GM13976 (cell line): ENCODE measurements at places on chromosomes 5 and 9.

DNA sequence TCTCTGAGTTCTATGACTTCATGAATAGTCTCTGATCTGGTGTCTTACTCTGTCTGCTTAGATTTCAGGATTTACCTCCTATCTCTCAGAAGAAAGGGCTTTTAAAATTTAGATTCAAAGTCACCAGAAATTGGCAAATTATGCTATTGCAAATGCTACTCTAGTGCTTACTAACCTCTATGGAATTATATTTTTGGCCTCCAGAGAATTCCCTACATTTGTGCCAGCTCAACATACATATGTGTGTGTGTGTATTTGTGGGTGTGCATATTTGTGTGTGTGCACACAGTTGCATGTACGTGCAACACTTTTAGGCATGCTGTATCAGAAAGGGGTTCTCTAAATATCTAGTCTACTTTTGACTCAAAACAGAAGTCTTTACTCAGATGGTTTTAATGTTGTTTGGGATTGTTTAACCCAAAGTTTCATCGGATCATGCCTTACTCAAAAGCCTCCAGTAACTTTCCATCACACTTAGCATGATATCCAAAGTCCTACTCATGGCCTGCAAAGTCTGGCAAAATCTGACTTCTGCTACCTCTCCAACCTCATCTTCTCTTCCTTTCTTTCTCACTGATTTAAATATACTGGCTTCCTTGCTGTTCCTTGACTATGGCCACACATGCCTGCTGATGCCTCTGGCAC lies 147.6 kb upstream of the NR3C1 start:
- DNase-seq, result no peak

DNA sequence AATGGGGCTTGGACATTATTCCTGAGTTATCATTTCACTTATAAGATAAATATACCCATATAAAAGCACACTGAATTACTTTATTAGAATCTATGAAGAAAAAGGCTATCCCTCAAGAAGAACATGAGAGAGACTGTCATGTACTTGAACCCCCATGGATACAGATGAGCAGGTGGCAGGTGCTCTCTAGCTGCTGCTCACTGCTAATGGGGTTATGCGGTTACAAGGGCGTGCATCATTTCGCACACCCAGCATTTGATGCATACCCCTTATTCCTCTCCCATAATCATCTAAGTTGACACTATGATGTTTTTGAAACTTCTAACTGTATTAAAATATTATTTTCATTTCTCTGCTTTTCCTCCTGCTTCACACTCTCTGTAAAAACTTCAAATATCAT lies 16.4 kb downstream of the ITK start:
- no peak for DNase-seq

DNA sequence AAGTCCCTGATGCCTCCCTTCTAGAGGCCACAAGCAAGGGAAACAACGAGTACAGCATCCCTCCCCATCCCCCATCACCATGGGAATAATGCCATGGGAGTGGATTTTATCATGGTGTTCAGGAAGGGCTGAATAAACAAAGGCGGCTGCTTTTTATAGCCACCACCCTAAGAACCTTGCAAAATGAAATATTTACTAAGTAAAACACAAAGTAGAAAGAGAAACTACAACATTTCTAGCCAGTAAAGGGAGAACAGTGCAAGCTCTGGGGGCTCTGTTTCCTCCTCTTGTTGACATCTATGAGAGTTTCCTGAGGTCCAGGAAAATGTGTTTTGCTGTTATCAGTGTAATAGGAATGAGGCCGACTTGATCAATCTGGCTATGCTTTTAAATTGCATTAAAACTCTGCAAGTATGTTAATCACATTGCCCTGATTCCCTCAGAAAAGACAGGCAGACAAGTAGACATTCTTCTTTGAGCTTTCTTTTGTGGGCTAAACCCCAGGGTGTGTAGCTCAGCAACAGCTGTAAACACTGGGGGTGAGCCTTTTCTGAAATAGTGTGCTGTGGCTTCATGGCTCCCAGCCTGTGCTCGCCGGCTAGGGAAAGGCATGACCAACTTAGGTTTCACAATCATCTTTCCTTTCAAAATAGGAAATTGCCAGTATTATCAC lies 31.1 kb downstream of the SV2C start:
- DNase-seq, result no peak

DNA sequence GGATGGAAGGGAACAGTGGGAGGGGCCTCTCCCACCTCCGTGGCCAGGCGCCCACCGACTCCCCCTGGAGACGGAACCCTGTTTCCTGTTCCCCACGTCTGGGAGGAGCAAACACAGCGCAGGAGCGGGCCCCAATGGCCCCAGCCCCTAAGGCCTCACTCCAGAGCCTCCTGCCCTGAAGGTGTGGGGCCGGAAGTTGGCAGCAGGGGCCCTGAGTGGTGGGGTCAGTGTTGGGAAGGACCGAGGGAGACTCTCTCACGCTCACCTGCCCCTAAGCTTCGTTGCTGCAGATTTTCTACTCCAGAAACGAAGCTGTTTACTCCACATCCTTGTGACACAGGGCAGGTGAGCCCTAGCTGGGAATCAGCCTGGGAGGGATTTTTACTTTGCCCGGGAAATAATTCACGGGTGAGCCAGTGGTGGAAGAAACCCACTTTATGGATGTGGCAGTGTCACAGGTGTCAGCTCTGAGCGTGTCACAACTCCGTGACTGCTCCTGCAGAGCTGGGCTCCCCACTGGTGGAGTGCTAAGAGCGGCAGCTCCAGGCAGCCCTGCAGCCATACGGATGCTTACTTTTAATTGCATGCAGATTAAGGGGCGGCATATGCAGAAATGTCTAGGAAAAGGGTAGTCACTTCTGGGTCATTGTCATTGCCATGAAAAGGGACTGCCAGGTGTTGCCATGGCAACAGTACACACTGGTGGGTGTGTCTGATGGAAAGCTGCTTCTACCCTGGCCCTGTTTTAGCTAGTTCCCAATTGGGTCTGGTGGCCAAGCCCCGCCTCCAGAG lies 77.5 kb upstream of the OLFM1 start:
- DNase-seq, result no peak

DNA sequence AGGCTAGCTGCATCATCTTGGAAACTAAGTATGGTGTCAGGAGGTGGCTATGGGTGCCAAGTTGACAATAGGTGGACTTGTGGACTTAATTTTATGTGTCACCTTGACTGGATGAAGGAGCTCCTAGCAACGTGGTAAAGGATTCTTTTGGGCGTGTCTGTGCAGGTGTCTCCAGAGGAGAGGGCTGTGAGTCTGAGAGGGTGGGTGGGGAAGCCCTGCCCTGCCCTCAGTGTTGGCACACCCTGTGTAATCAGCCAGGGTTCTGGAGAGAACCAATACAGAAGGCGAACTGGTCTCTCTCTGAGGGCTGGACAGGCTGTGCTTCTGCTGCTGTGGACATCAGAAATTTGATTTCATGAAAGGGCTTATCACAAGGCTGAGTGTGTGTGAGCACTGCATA lies 61.0 kb downstream of the GTF3C4 start:
- DNase-seq, result no peak

- no peak for DNase-seq
Measured at GRCh38 chr9:128408963-128409431, 11.7 kb upstream of the CERCAM start.

DNA sequence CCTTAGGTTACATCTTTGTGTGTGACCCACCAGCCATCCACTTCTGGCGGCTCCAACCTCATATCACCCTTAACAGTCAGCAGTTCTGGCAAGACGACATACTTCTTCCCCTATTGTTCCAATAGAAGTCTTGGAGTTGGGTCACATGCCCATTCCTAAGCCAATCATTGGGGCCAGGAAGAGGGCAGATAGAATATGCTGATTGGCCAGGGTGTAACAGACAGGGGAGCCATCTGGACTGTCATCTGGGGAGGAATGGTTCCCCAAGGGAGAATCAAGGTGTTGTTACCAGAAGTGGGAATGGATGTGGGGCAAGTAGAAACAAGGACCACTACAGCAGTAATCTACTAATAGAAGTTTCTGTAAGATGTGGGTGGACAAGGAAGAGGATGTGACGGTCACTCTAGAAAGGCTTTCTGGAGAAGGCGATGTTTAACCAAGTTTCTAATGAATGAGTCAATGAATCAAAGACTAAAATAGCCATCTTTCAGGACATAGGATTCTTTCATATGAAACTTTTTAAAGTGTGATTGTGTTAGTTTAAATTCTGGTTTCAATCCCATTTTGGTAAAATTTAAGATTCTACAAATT lies 200.4 kb downstream of the ARHGAP26 start:
- DNase-seq, result no peak

DNA sequence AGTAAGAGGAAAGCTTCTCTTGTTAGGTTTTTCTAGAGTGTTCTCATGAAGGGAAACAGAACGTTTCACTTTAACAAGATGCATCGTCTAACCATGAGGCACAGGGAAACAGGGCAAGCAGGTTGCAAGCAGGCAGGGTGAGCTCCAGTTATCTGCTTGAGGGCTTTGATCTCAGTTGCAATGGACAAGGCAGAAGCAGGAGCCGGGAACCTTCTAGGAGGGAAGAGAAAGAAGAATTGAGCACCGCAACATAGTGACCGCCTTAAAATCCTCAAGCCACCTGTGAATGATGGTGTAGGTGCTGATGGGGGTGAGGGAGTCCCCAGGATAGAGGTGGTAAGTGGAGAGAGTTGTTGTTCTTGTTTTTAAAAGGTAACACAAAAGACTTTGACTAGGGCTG lies 22.9 kb upstream of the ZSWIM6 start:
- DNase-seq, result no peak
